Kidney capillary endothelial cell (primary cell): ENCODE measurements at places on chromosomes 11 and 22.

DNA sequence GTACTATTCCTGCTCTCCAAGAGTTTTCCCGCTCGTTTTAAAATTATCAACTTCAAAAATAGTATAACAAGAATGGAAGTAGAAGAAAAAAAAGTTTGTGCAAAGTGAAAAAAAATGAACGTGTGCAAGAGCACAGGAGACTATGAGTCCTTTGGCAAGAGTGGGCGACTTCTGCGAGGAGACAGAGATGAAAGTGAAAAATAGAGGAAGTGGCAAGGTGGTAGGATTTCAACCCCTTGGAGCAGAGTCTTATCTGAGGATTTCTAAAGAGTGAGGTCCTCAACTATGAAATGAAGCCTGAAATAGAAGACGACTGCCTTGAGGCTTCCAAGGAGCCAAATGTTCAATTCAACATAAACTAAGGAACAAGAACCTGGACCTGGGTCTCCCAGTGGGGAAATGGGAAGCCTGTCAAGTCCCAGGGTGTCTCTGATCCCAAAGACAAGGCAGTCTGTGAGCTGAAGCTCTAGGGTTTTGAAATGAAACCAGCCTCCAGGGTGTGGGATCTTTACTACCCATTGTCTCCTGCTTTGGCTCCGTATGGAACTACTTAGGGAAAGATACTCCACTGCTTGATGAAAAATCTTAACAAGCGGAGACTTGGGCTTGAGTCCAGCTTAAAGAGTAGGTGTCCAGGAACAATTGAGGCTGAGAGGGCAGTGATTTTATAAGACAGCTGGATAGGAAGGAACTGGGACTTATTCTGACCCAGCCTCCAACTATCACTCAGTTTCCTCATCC lies 4.8 kb downstream of the P4HA3 start:
- no peak for DNase-seq

- no peak for DNase-seq
Observed at GRCh38 chr11:34223021-34223813, 117.8 kb downstream of the NAT10 start.

- no peak for DNase-seq
Observed at GRCh38 chr22:46770726-46771125, 8.3 kb downstream of the TBC1D22A start.

GRCh38 chr11:106770489-106771085 lies 247.7 kb downstream of the GUCY1A2 start:
- DNase-seq = no peak

GRCh38 chr22:38490915-38491314 lies 15.2 kb downstream of the DDX17 start:
- DNase-seq = no peak

- DNase-seq = no peak
Observed at GRCh38 chr11:133928628-133929059, 28.1 kb downstream of the IGSF9B start.

DNA sequence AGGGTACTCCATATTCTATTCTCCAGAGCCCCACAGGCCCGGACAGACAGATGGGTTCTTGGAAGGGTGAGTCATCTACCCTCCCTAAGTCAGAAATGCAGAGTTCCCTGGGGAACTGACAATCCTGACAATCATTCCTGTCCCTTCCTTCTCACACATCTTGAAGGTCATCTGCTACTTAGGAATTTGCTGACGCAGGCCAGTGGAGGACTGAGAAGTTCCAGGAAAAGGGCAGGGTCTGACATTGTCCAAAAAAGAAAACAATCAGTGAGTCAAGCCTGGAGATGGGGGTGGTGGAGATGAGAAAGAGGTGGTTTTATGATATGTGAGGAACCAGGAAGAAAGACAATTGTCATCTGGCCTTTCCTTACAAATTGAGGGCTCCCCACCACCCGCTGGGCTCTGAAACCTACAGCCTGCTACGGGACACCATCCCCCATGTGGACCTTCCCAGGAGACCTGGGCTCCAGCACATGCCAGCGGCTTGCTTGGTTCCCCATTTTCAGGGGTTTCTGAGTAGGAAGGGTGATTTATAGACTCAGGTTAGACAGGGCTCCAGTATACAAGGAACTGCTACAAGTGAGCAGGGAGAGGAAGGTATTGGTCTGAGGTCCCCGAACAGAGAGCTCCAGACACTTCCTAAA lies 12.9 kb downstream of the CD59 start:
- DNase-seq = peak; percentile 98

GRCh38 chr11:56740107-56740506 lies 8.4 kb downstream of the OR9G4 start:
- DNase-seq = no peak

- DNase-seq = no peak
Observed at GRCh38 chr22:40491990-40492631, 121.7 kb downstream of the SGSM3 start.

- DNase-seq = no peak
Observed at GRCh38 chr11:1554981-1555712, 16.9 kb downstream of the DUSP8 start.

DNA sequence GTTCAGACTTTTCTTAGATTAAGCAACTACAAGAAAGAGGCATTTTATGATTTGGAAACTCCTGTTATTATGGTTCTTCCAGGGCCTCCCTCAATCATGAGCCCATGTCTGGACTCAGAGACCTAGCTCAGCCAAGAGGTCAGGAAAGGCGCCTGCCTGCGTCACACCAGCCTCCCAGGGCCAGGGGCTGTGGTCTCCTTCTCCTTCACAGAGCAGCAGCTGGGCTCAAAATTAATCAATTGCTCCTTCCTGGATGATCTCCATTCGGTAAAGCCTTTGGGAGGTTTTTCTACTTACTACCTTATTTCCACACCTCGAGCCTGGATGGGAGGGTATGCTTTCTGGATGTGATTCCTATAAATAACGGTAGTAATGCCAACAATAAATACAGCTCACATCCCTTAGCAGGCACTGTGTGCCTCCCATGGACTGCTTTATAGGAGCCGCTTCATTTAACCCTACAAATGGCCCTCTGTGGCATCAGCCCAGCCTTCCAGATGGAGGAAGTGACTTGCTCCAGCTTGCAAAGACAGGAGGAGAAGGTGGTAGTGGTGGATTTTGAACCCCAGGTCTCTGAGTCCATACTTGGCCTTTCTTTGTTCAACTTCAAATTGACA lies 1445.6 kb downstream of the TBC1D22A start:
- no peak for DNase-seq

DNA sequence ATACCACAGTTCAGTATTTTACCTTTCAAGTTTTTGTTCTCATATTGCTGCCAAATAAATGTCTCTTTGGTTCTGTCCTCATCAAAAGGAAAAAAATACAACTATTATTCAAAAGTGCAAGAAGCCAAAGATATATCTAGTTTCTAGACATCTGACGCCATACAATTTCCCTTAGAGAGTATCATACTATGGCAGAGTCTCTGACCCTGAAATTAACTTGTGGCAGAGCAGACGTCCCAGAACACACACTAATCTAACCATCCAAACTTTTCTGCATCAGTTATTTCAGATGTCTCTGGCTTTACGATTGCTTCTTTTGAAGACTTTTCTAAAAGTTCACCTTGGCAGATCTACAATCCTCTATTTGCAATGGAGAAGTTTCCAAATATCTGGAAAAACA lies 2.7 kb downstream of the OR51T1 start:
- no peak for DNase-seq

DNA sequence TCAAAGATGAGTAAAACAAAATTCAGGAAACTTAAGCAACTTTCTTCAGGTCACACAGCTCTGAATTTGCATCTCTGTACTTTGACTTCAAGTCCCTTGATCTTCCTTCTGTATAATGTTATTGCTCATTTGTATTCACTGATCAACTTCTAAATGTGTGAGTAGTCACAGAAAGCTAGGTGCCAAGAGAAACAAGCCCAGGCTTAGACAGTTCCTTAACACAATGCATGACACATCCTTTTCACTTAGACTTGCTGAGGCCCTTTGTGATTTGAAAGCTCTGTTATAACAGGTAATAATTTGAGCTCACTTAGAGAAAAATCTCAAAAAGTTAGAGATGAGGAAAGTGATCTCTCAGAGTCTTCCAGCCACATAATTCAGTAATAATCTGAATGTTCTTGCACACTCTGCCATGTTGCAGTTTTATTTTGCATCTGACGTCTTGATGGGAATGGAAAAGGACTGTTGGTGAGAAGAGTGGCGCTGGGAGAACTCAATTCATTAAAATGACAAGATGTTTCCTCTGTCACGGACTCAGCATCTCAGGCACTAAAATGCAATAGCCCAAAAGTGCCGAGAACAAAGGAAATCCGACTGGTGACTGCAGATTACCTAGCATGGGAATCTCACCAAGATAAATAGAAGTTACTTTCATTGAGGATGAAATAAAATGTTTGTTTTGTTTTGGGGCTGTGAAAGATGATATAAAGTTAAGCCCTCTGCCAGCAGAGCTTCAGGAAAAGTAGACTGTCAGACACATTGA lies 665.3 kb downstream of the OPCML start:
- peak; percentile 57 for DNase-seq

DNA sequence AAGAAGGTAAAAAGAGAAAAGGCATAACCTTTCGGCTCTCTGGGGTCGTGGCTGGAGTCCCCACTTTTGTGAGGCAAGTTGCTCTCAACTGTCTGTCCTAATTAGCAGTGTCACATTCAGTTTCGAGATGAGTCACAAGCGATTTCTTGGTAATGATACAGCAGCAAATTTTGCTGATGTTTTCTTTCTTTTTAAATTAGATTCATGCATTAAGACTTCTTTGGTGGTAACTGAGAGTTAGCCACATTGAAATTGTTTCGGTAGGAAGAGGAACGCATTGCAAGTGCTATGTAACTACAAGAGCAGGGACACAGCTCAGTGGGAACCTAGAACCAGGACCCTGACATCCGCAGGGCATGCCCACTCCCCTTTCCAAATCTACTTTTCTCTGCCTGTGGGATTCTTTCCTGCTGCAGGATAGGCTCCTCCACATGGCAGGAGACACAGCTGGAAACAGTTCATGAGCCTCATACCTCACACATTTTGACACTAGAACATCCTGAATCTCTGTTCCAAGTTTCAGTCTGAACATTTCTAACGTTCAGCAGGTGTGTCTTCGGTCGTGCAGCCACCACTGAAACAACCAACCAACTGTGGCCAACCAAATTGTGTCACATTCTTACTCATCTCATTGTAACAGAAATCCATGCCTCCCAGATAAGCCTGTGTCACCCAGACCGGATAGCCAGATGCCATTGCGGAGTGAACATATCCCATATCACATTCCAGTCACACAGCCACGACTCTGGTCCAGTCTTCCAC lies 987.6 kb downstream of the NTM start:
- no peak for DNase-seq

- no peak for DNase-seq
Observed at GRCh38 chr11:128878455-128878854, 11.4 kb upstream of the KCNJ1 start.

- no peak for DNase-seq
Observed at GRCh38 chr22:20386972-20387371, 7.0 kb upstream of the ZNF74 start.

- no peak for DNase-seq
Observed at GRCh38 chr11:96465512-96465911, 75.7 kb downstream of the JRKL start.

- DNase-seq = no peak
Observed at GRCh38 chr11:77088236-77089003, 14.2 kb upstream of the OMP start.

GRCh38 chr22:17924735-17925364 lies 99.5 kb downstream of the MICAL3 start:
- peak; percentile 12 for DNase-seq

- no peak for DNase-seq
Observed at GRCh38 chr11:68661697-68662603, 22.4 kb upstream of the GAL start.

GRCh38 chr11:33891714-33892327 lies at the start of gene LMO2:
Gene LMO2, minus strand, starts transcription at chr11:33892076. Its CDS starts 22,360 bp downstream, at chr11:33869716.
- no peak for DNase-seq

GRCh38 chr11:11220786-11221185 lies 132.3 kb downstream of the CSNK2A3 start:
- DNase-seq = no peak

GRCh38 chr11:80958987-80959386 lies 1518.2 kb upstream of the TENM4 start:
- no peak for DNase-seq

GRCh38 chr11:127275774-127276173 lies 275.2 kb upstream of the KIRREL3 start:
- DNase-seq = no peak

- no peak for DNase-seq
Observed at GRCh38 chr11:22467248-22467647, 129.1 kb downstream of the SLC17A6 start.

GRCh38 chr11:91563176-91563575 lies 661.4 kb upstream of the FAT3 start:
- DNase-seq = no peak

DNA sequence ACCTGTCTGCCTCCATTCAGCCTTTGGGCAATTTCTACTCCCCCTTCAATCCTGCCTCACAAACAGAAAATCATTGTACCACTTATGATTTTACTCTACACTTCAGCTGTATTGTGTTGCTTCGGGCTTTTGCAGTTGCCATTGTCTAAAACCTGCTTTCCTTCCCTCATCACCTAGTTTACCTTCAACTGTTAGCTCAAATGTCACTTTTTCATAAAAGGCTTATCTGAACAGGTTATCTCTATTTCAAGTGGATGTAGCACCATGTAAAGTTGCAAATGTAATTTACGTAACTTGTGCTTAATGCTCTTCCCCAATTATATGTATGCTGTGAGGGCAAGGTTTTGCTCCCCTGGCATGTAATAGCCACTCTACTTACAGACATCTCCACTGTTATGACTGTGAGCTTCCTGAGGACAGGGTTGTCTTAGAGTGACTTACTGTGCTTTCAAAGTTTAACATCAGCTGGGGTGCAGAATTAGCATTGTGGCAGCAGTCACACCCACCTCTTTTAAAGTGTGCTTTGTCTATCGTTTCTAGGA lies 5.4 kb downstream of the RPS25 start:
- no peak for DNase-seq

- no peak for DNase-seq
Observed at GRCh38 chr11:130118636-130119387, 40.8 kb upstream of the ST14 start.

- no peak for DNase-seq
Observed at GRCh38 chr22:30968015-30968923, at the start of gene MORC2. Gene MORC2, minus strand, starts transcription at chr22:30968774. Its CDS starts 885 bp downstream, at chr22:30967889.

GRCh38 chr11:31218847-31219246 lies 150.7 kb downstream of the DCDC1 start:
- DNase-seq = no peak

DNA sequence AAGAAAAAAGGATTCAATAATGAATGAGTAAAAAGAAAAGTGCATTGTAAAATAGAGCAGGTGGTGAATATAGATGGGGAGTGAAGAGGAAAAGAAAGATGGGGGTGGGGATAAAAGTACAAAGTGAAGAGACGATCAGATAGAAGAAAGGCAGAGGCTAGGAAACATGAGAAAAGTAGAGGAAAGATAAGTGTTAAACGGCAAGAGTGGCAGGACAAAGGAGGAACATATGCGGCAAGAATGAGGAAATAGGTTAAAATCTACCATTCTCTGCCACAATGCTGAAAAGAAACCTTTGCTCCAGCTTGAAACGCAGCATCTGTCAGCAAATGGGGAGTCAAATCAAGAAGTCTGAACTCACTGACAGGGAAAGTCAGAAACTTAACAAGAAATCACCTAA lies 6.8 kb downstream of the FUT4 start:
- no peak for DNase-seq

- no peak for DNase-seq
Observed at GRCh38 chr11:118289401-118289800, 15.1 kb upstream of the CD3E start.

GRCh38 chr11:119742263-119742861 lies 13.4 kb upstream of the NECTIN1 start:
- no peak for DNase-seq

GRCh38 chr11:115581871-115582639 lies 77.8 kb upstream of the CADM1 start:
- no peak for DNase-seq

GRCh38 chr11:57474017-57474802 lies 13.9 kb downstream of the RTN4RL2 start:
- no peak for DNase-seq
